Cardiac muscle cell (in vitro differentiated cells and primary cell): ENCODE measurements at places on chromosomes 11 and 22.
A peak's percentile ranks its signal among the peaks of the same experiment; 100 is the strongest.

- peak; percentile 37 for DNase-seq
Measured at GRCh38 chr11:77590194-77590782, 535 bp downstream of the AQP11 start.

DNA sequence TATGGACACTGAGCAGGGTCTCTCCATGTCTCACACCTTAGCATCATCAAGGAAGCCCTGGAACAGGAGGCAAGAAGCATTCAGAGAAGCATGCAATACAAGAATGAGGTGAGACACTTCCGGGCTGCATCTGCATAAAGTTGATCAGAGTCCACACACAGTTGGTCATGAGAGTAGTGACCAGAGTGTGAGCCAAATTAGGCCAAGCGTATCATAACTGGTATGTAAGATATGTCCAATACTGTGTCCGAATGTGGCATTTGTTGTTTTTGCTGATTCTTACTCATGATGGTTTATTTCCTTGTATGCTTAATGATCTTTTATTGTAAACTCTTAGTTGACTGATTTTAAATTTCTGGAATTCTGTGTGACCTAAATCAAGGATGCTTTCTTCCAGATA is 315.7 kb downstream of the INSC start:
- no peak for DNase-seq

GRCh38 chr22:24592058-24592850 is 619 bp downstream of the LRRC75B start:
- peak; percentile 28 for DNase-seq

GRCh38 chr22:24231706-24232105 is 13.2 kb downstream of the GGT5 start:
- no peak for DNase-seq

DNA sequence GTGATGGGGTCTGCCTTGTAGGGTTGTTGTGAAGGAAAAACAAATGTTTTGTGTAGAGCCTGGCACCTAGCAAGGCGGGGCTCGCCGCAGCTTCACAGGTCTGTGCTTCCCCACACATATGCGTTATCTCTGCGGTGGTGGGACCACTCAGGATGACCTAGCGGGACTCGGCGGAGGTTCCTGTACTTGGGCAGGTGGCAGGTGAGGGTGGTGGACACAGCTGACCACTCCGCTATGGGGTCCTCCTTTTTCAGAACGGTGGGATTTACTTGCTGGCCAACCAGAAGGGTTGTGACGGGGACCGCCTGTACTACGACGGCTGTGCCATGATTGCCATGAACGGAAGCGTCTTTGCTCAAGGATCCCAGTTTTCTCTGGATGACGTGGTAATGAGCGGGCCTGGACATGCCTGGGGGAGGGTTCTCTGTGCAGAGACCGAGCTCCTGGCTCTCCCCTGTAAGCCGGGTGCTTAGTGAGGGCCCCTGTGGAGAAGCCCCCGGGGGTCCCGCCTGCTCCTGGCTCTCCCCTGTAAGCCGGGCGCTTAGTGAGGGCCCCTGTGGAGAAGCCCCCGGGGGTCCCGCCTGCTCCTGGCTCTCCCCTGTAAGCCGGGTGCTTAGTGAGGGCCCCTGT is 21.3 kb downstream of the NADSYN1 start:
- DNase-seq = no peak

- no peak for DNase-seq
Measured at GRCh38 chr11:121574801-121575200, 122.0 kb upstream of the SORL1-AS1 start.

GRCh38 chr11:72792437-72793021 is 1.3 kb downstream of the STARD10 start:
- DNase-seq = no peak

DNA sequence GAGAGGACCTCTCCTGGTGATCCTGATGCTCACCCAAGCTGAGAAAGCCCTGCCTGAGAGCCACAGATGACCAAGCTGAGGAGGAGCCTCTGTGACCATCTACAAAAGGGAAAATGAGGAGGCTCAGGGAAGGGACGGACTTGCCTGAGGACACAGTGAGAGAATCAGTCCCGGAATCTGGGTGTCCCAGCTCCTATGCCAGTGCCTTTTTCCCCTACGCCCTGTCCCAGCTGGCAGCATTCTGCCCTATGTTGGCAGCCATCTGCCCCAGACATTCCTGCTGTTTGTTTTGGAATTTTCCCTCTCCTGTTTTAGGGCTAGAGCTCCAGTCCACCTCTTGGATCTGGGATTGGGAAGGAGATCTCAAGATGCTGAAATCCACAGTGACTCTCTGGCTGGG is 54.6 kb downstream of the C11orf58 start:
- DNase-seq = no peak

DNA sequence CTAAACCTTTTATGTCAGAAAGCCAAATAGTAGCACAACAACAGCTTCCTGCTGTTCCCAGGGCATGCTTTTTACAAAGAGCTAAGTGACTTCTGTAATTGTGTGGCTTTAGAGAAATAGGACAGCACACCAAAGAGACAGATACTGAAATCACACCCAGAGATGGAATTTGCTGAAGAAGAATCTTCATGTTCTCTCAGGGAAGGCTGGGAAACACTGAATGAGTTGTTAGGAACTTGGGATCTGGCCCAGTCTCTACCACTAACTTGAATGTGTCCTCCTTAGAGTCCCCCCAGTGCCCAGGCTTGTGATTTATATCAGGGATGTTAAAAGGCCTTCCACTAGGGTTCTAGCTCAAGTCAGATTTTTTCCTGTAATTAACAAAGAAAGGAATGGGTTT is 175.2 kb downstream of the DBX1 start:
- DNase-seq = no peak

GRCh38 chr11:80593648-80594374 is 1153.0 kb upstream of the TENM4 start:
- DNase-seq = no peak

DNA sequence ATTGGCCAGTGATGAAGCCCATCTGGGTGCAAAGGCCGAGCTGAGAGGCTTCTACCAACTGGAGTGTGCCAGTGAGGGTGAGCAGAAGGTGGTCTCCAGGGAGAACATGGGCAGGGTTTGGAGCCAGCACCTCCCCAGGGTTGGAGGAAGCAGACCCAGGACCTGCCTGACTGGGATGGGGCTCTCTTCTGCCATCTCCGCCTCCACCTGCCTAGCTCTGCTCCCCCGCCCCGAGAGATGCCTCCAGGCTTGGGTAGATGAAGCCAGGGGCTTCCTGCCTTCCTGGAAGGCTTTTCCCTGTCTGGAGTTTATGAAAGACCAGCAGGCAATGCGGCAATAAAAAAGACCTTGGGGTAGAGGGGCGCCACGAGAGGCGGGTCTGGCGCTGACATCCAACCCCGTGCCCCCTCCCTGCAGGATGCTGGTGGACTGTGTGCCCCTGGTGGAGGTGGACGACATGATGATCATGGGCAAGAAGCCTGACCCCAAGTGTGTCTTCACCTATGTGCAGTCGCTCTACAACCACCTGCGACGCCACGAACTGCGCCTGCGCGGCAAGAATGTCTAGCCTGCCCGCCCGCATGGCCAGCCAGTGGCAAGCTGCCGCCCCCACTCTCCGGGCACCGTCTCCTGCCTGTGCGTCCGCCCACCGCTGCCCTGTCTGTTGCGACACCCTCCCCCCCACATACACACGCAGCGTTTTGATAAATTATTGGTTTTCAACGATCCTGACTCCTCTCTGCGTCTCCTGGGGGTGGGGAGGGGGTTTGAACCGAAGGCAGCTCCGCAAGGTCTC is 3.3 kb downstream of the SELENOM start:
- DNase-seq = no peak

GRCh38 chr11:72333661-72334060 is 89.7 kb upstream of the PHOX2A start:
- DNase-seq = peak; percentile 41

GRCh38 chr11:44742508-44743246 is 15.9 kb downstream of the TSPAN18 start:
- DNase-seq = no peak

DNA sequence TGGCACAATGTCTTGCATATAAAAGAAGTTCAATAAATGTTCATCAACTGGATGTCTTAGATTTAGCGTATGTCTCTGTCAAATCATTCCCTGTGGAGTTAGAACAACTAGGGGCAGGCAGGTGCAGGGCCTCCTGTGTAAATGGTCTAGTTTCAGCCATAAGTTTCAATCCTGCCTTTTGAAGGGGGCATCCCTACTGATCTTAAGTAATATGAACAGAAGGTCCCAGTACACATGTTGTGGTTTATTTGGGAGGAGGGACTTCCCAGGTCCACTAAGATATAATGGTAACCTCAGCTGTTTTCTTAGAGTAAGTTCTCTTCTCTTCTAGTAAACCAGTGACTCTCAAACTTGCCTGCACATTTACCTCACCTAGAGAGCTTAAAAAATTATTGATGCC is 19.8 kb downstream of the TTC12 start:
- DNase-seq = no peak

DNA sequence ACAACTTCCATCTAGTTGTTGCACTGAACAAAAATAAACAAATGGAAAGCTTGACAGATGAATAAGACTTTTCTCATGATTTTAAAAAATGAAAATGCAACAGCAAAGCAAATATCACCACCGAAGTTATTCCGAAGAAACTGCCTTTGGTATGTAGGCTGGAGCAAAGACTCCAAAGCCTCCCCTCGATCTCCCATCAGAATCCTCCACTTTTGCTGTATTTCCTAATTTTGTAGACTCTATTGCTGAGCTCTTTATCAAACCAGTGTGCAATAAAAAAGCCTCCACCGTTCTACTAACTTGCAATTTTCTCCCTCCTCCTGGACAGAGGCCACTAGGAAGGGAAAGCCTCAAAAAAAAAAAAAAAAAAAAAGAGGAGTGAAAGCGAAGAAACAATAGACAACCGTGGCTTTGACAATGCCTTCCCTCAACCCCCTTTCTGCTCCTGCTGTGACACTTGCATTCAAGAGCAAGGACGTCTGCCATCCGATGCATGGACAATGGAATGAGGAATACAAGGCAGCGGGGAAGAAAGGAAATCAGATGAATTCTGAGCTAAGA is 190.9 kb upstream of the BLID start:
- no peak for DNase-seq

GRCh38 chr11:116687458-116688201 is 85.2 kb downstream of the BUD13 start:
- DNase-seq = no peak

DNA sequence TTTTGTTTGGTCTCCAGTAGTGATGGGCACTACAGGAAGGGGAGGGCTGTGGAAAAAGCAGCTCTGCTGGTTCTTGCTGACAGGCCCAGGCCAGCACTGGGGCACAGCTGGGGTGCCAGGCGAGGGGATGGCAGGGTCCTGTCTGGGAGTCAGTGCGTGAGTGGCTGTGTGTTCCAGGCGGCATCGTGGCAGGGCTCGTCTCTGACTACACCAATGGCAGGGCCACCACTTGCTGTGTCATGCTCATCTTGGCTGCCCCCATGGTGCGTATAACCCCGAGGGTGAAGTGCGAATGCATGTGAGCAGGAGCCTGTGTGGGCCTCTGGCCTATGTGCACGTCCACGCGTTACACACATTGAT is 20.9 kb downstream of the SLC37A2 start:
- DNase-seq = no peak

GRCh38 chr11:65613091-65613928 is 711 bp downstream of the MAP3K11 start:
- no peak for DNase-seq

DNA sequence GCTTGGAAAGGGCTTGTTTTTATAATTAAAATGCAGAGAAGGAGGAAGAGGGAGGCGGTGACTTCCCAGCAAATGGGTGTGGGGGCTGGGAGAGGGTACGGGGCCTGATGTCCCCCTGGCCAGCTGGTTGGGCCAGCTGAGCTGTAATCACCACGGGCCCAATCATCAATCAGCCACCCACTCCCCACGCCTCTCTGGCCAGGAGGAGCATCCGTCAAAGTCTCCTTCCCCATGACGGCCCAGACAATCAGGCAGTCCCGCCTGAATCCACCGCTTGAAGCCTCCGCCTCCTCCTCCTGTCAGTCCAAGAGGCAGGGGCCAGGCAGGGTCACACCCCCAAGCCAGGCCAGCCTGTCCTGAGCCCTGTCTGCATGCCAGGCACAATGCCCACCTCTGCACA is 13.3 kb upstream of the CABP7 start:
- no peak for DNase-seq

GRCh38 chr22:32700191-32700882 is 101.2 kb upstream of the TIMP3 start:
- DNase-seq = no peak

DNA sequence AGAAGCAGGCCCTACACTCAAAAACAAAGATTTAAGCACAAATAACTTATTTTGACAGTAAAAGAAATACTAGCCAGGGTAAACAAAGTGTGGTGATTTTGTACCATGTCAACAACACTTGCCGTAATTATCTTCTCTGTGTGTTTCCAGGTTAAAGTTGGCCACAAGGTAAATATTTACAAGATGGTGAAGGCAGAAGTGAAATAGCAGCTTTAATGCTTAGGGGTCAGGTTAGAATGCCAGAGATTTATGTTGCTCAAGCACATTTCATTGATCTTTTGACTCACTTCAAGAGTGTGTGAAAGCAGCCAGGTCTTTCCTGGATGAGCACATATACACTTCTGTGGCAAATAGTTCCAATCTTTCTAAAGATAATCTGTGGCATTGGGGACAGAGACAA is 270.2 kb upstream of the LUZP2 start:
- DNase-seq = no peak

DNA sequence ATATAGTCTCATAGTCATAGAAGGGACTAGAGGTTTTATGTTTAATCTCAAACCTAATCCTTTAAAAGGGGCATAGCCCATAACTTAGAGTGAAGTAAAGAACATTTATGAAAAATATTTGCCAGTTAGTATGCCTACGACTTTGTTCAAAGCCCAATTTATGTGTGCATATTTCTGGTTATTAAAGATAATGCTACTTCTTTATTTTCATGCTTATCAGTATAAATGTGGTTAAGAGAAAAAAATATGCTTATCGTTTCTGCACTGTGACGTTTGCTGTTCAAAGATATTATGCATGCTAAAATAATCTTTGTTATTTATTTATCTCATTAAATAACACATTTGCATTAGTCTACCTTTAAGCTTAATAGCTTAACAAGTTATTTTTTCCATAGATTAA is 343.9 kb downstream of the DYNC2H1 start:
- DNase-seq = no peak

GRCh38 chr11:104784684-104785460 is 113.4 kb downstream of the CASP12 start:
- DNase-seq = no peak

- DNase-seq = no peak
Measured at GRCh38 chr11:106086850-106087249, 9.4 kb downstream of the AASDHPPT start.

- no peak for DNase-seq
Measured at GRCh38 chr11:29135504-29135903, 881.3 kb downstream of the KCNA4 start.

DNA sequence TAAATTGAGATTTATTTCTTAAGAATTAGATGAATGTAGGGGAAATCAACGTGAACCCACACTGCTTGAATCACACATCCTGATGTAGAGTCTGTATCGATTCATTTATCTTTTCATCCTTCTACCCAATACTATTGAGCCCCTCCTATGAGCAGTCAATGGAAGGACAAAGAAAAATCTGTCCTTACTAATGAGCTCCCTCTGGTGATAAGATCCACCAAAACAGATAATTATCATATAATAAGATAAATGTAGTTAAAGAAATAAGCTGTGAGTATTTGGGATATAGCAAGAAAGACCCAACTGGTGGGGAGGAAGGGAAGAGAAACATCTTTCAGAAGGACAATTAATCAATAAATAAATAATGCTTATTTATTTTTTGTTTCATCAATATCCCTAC is 385.1 kb upstream of the CCDC90B start:
- no peak for DNase-seq

GRCh38 chr22:25153961-25154666 is 45.5 kb upstream of the CRYBB3 start:
- peak; percentile 24 for DNase-seq

- DNase-seq = no peak
Measured at GRCh38 chr11:129307162-129307561, 68.5 kb upstream of the BARX2 start.

- no peak for DNase-seq
Measured at GRCh38 chr22:49404020-49404419, 423.7 kb downstream of the BRD1 start.
